K562 (cell line): ENCODE measurements at places on chromosomes 11 and 22.

GRCh38 chr22:28914201-28914600 lies 30.8 kb downstream of the ZNRF3 start:
- DNase-seq, result no peak

DNA sequence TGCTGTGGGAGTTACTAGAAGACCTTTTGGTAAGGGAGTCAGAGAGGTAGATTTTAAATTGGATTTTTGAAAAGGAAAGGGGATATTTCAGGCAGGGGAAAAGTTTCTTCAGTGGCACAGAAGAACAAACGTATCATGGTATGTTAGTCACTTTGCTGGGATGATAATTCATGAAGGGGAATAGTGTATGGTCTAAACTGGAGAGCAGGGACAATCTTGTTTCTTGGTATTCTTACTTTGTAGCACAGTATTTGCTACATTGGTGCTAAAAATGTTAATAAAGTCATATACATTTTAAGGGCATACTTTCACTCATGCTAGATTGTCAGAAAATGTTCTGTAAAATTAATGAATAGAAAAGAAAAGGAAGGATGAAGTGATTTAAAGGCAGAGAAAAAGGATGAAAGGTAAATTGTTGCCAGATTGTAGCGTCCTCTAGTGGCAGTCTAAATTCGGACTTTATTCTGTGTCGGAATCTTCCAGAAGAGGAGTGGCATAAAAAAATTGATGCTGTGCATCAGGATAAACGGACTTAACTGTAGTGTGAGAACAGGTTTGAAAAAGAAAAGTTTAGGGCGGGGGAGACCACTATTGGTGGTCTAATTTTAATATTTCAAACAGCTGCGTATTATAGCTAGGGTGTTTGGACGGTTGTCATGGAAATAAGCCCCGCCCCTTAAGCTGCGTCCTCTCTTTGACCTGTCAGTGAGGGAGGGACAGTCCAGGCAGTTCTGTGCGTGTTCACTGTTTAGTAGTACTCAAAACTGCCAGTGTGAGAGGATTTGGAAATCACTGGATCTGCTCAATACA lies at the start of gene BCO2:
Gene BCO2 (plus strand): TSS at position 724 of the 810 bp plus-strand sequence. CDS start 90 bp downstream, outside the sequence.
- DNase-seq, result peak; percentile 64

GRCh38 chr11:75313513-75314272 lies 37.8 kb downstream of the ARRB1 start:
- DNase-seq, result peak; percentile 67

- DNase-seq, result no peak
These were observed 199.1 kb downstream of the SWAP70 start for GRCh38 chr11:9862981-9863380.

DNA sequence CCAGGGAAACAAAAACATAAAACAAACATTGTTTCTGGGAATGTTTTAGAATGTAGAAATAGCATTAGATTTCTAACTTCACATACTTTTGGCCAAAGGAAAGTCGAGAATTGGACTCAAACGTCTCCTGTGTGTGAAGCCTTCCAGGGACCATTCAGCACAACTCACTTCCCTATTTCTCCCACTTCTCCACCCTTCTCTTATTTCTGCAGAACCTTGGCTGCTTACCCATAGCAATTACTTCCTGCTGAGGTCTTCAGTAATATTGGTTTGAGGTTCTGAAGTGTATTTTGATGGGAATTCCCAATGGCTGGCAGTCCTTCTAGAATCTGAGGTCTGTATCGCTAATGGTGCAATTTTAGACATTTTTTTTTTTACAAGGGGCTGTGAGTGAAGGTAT lies 158.3 kb upstream of the SNX19 start:
- DNase-seq, result no peak

GRCh38 chr11:4087551-4087950 lies 7.0 kb upstream of the RRM1 start:
- DNase-seq, result no peak

GRCh38 chr11:76368490-76368889 lies 12.4 kb downstream of the THAP12 start:
- no peak for DNase-seq

DNA sequence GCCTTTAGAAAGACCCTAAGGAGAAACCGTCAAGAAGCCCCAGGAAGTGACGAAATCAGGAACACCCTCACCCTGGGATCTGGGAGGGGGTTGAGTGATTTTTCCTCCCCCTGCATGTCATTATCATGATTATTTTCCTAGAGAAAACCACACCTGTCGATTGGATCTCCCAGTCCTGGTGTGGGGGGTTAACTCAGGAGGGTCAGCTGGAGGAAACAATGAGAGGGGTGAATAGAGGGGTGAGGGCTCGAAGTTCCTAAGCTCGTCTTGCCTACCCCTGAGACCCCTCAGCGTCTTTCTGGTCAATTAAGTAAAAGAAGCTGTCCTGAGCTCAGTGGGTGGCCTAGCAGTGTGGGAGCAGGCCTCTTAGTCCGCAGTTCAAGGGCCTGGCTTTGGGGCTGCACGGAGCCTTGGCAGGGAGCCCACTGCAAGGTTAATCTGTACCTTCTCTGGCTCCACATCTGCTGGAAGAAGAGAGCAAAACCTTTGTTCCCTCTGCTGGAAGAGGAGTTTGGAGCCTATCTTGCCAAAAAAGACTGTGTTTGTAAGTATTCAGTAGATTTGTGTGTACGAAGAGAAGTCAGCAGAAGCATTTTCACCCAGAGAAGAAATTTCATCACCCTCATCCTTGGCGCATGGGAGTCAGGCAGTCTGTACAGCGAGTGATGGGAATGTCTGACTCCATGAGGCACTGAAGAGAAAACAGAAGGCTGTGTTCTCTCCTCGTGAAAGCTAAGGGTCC lies 34.2 kb upstream of the FTH1 start:
- no peak for DNase-seq

- DNase-seq, result no peak
These were observed 137.7 kb upstream of the DDI1 start for GRCh38 chr11:103898577-103899336.

- DNase-seq, result no peak
These were observed 21.2 kb downstream of the USP47 start for GRCh38 chr11:11862999-11863398.

GRCh38 chr22:42962295-42963230 lies 52.4 kb downstream of the PACSIN2 start:
- no peak for DNase-seq

DNA sequence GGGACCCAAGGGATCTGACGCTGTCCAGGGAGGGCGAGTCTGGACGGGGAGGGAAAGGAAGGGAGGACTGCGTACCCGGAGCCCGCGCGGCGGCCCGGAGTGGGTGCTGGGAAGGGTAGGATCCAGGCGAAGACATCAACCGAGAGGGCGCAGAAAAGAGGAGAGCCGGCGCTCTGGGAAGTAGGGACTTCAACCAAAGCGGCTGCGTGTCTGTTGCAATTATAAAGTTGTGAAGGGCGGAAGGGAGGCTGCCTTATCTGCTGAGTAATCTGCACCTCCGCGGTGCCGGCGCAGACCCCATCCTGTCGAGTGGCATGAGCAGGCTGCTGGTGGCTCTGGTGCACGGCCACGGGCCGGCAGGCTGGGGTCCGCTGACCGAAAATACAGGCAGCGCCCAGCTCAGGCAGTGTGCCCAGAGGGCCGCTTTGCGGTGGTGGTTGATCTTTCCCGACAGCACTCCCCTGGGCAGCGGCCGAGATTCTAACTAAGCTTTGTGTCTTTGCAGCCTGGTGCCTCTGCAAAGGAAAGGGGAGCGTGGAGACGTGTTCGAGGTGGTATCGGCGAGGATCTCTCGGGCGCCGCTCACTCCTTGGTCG lies 978 bp downstream of the C11orf87 start:
- no peak for DNase-seq

GRCh38 chr11:43574949-43575912 lies 105.3 kb upstream of the HSD17B12 start:
- DNase-seq, result no peak

- no peak for DNase-seq
These were observed 7.4 kb upstream of the IPO7 start for GRCh38 chr11:9377036-9377435.

- peak; percentile 21 for DNase-seq
These were observed 6.1 kb downstream of the SWAP70 start for GRCh38 chr11:9669954-9670353.

GRCh38 chr22:27149921-27150543 lies 492.6 kb downstream of the MIAT start:
- DNase-seq, result no peak

- no peak for DNase-seq
These were observed 3.4 kb downstream of the FAM181B start for GRCh38 chr11:82730286-82730685.

DNA sequence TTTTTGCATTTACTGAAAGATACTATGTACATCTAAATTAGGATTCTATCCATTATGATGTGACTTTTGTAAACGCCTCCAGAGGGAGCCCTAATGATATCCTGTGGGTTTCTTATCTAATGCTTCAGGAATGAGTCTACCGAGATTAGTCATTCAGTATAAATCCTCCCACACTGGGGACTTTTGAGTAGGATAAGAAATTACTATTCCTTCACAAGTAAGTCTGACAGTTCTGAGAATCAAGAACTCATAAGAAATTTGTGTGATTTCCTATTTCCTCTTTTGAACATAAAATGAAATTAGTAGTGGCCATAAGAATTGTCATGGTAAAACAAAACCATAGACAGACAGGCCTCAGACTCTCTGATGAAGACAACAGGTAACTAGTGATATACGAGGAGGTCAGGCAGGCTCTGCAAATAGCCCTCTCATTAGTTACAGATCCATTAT lies 10.0 kb upstream of the OR5M1 start:
- DNase-seq, result peak; percentile 6

DNA sequence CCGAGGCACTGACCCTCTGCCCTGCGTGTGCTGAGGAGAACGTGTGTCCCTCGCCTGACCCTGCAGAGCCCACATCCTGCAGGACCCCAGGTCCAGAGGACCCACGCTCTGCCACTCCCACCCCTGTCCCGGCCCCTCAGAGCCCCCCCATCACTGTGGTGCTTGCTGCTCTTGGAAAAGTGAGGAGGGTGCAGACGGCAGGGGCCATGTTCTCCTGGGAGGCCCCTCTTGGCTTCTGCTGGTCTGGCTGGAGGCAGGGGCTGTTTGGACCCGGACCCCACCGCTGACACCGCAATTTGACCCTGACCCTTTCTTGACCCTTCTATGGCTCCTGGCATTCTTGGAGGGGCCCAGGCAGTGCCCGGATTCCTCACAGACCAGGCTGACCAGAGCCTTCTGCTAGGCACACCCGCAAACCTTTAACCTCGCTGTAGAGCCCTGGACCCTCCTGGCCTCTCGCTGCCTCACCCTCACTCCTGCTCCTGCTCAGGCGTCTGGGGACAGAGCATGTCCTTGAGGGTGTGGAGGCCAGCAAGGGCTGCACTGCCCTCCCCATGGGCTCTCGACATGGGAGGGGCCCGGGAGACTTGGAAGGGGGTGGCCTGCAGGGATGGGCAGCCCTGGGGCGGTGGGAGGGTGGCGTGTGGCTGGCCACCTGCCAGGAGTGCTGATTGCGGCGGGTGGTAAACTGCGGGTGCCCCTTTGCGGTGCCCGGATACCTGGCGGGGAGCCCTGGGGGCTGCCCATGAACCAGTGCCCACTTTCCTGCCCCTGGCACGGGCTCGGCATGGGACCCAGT lies 37.0 kb upstream of the MUC5AC start:
- DNase-seq, result no peak

DNA sequence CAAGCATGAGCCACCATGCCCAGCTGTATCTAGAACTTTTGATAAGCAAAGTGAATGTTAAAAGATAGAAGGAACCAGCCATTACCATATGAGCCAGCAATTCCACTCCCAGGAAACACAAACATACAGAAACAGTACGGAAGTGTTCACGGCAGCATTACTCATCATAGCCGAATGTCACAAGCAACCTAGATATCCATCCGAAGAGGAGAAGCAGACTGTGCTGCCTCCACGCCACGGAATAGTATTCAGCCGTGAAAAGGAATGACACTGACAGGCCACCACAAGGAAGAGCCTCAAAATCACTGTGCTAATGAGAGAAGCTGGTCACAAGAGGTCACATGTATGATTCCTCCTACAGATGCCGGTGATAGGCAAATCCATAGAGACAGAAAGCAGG lies 17.6 kb upstream of the MGAT3 start:
- no peak for DNase-seq

DNA sequence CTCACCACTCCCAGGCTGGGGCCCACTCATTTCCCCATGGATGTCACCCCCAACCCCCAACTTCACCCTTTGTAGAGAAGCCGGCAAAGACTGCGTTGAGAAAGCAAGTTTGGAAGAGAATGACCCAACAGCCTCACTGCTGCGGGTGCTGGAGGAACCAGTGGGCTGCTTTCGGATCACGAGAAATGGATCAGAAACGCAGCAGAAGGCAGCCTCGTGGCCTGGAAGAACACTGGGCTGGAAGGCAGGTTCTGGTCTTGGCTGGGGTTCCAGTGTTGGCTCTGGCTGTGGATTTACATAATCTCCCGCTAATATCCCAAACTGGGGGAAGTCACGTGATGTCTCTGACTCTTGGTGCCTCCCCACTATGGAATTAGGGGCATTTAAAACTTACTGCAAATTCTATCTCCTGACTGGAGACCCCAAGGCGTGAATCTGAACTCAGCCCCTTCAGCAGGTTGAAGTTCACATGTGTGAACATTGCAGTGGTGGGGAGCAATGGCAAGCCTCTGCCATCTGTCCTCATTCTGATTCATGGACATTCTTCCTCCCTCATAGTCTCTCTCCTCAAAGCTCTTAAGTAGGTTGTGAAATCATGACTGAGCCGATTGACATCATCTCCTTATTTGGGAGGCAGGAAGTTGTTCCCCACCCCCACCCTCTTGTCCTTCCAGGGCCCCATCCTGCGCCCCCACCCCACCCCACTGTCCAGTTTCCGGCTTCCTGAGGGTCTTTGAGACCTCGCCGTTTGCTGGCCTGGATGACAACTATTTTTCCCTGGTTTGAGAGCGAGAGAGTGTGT lies 37.0 kb upstream of the TIMP3 start:
- DNase-seq, result peak; percentile 6
